ENCODE measurements at places on chromosomes 1 and 21.

DNA sequence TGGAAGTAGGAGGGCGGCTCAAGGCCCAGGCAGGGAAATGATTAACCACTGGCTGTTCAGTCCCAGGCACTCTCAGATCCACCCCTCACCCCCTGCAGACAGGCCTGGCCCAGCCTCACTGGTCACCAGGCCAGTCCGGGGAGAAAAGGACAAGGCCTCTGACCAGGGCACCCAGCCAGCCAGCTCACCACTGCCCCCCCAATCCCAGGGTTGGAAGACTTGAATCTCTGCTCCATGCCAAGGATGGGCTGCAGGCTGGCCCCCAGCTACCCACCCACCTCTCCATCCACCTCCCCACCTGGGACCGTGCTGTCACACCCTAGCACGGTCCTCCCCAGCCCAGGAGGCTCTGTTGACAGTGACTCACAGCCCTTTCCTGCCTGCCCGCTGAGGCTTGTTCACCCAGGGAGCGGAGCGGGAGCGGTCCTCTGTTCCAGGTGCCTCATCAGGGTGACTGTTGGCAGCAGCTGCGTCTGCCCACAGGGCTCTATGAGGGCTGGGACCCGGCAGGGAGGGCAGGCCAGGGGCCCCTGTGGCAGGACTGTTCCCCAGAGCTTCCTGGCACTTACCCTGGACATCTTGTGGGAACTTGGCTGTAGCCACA is 2.2 kb downstream of the LAD1 start:
- DNase-seq = no peak

DNA sequence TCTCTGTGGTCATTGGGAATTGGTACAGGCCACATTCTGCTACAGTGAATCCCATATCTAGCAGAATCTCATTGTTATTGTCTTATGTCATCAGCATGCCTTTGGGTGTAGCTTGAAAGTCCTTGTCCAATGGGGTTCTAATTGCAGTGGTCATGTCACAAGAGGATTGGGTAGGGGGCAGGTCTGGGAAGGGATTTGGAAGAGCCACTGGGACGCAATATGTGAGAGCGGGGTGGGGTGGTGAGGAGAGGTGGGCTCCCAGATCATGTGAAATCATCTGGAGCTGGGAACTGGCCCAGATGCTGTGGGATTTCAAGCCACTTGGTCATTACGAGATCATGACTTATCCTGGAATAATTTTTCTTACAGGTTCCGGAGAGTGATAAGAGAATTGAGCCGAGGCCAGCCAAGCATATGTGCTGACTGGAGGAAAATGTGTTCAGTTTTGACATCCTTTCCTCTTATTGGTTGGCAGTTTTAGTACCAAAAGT is 16.3 kb downstream of the CNIH3 start:
- DNase-seq = no peak

- no peak for DNase-seq
Observed at GRCh38 chr1:87669674-87670073, 341.0 kb downstream of the LMO4 start.

- no peak for DNase-seq
Observed at GRCh38 chr21:28066076-28066475, 926.6 kb downstream of the LTN1 start.

- no peak for DNase-seq
Observed at GRCh38 chr1:43235451-43236121, 34.2 kb upstream of the TMEM125 start.

DNA sequence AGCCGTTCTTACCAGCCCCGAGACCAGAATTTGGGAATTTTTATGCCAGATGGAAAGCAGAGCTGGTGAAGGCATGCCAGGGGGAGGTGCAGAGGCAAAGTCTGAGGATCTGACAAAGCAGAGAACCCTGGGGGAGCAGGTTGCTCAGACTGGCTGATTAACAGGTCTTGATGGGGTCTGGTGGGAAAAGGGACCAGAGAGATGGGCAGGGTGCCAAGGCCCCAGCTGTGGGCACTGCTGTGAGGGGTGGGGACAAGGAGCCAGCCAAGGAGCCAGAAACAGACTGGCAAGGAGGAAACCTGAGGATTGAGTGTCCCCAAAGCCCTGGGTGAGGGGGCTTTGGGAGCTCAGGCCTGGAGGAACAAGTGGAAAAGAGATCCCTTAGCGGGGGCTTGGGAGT is 21.4 kb downstream of the RPS6KA1 start:
- DNase-seq = no peak

GRCh38 chr1:47227341-47228232 is 4.4 kb downstream of the TAL1 start:
- no peak for DNase-seq

DNA sequence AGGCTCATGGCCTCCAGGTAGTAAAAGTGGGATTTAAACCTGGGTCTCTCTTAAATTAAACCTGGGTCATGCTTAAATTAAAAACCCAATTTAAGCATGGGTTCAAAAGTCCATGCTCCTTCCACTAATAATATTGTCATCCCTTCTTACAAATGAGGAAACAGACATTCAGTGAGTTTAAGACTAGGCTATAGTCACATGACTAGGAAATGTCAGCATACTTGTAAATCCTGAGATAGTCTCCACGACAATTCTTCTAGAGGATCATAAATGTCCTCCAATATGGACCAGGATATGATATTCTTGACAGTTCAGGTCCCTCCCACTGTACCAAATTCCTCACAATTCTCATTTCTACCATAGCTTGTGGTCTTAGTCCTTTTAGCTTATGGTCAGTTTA is 10.5 kb upstream of the IGFN1 start:
- DNase-seq = no peak

GRCh38 chr1:39398278-39399021 is 93.0 kb upstream of the BMP8A start:
- no peak for DNase-seq

GRCh38 chr1:184748740-184749139 is 5.9 kb downstream of the EDEM3 start:
- DNase-seq = no peak

GRCh38 chr1:200081151-200081968 is 53.9 kb downstream of the NR5A2 start:
- no peak for DNase-seq

GRCh38 chr1:8727809-8728213 is 89.6 kb downstream of the RERE start:
- DNase-seq = no peak

- DNase-seq = no peak
Observed at GRCh38 chr1:59414406-59415133, 117.7 kb downstream of the FGGY start.

GRCh38 chr1:233105225-233105624 is 154.8 kb downstream of the NTPCR start:
- no peak for DNase-seq

DNA sequence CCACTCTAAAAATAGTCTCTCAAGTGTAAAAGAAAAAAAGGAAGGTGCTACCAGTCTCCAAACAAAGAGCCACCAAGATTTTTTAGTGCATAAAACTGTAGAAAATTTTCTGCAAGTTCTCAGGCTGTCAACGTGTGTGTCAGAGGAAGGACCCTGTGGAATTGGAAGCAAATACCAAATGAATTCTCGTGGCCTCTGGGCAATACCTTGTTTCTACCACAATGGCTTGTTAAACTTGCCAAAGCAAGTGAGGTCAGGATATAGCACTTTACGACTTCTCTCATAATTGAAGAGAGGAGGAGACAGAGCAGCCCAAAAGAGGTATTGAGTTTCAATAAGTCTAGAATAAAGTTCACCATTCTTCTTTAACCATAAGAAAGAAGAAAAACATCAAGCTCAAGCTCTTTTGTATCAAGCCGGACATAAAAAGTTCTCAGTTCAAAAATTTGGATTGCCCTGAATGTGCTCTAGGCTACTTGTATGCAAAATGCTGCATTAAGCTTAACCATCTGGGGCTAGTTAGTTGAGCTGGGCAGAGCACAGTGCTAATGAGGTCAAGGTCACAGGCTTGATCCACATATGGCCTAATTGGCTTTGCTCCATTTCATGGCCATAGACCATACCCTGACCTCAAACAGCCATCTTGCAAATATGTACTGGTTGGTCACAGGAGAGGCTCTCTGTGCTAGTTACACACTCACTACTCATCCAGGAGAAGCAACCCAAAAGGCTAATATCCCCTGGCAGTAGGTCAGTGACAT is 60.5 kb downstream of the TBX15 start:
- no peak for DNase-seq

DNA sequence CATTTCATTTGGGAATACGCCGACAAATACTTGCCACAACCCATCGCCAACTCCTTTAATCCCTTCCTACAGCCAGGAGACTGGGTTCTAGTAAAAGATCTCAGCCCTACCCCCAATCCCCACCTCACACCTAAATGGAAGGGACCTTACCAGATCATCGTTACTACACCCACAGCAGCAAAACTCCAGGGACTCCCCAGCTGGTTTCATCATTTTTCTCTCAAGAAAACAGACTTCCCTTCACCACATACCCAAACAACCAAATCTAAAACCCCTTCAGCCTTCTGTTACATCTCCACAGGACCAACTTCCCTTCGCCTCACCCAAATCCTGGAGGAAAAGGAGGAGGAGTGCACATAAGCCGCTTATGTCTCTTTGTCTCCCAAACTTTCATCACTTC is 23.7 kb upstream of the SLC2A5 start:
- no peak for DNase-seq

GRCh38 chr1:232457595-232457994 is 172.3 kb downstream of the SIPA1L2 start:
- DNase-seq = no peak

DNA sequence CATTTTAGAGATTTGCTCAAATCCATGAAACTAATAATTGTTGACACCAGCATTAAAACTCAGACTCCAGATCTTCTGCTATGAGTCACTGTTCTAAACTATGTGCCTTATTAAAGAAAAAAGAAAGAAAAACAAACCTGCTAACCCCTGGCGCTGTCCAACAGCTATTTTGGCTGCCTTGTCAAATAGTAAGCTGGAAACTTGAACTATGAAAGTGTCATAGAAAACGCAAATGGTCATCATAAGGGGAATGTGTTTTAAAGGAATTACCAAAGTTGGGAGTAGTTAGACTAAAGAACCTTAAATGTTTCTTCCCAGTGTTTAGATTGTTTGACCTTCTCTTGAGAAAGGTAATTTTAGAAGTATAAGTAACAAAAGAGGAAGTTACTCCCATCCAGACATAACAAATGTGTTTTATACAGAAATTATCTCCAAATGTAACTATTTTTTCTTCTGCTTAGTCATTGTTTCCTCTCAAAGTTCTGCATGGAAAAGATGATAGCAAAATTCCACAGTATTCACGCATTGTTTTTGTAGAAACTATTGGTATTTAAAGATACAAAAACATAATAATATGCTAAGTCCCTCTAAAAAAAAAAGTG is 272.4 kb downstream of the TPR start:
- DNase-seq = no peak

DNA sequence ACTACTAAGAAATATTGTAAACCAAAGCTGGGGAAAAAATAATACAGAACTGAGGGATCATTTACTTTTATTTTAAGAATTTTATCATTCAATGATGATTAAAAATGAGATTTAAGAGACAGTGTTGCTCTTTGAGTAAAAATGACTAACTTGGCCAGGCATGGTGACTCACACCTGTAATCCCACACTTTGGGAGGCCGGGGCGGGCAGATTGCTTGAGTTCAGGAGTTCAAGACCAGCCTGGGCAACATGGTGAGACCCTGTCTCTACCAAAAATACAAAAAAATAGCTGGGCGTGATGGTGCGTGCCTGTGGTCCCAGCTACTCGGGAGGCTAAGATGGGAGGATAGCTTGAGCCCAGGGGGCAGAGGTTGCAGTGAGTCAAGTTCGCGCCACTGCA is 21.8 kb upstream of the PLEKHO1 start:
- DNase-seq = no peak

- DNase-seq = no peak
Observed at GRCh38 chr1:168167806-168168205, 11.0 kb upstream of the TIPRL start.

DNA sequence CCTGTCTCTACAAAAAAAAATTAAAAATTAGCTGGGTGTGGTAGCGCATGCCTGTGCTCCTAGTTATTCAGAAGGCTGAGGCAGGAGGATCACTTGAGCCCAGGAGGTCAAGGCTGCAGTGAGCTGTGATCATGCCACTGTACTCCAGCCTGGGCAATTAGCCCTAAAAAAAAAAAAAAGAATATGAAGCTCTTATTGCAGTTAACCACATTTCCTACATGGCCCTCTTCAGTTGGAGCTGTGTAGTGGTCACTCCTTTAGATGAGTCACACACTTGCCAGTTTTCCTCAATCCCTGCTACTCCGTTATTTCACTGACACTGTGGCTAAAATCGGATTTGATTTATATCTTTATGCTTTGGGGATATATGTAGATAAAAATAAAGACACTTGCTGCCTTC is 11.8 kb downstream of the NFYC start:
- DNase-seq = no peak

- no peak for DNase-seq
Observed at GRCh38 chr1:57474137-57474750, 50.4 kb upstream of the DAB1 start.

DNA sequence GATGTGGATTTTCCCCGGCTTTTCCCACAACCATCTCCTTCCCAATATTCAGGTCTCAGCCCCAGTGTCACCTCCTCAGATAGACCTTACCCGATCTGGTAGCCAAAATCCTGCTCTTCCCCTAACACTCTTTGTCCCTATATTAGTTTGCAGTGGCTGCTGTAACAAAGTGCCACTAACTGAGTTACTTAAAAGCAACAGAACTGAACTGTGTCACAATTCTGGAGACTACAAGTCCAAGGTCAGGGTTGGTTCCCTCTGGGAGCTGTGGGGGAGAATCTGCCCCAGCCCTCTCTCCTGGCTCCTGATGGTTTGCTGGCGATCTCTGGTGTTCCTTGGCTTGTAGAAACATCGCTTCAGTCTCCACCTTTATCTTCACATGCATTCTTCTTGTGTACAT is 64.0 kb downstream of the NENF start:
- DNase-seq = no peak

DNA sequence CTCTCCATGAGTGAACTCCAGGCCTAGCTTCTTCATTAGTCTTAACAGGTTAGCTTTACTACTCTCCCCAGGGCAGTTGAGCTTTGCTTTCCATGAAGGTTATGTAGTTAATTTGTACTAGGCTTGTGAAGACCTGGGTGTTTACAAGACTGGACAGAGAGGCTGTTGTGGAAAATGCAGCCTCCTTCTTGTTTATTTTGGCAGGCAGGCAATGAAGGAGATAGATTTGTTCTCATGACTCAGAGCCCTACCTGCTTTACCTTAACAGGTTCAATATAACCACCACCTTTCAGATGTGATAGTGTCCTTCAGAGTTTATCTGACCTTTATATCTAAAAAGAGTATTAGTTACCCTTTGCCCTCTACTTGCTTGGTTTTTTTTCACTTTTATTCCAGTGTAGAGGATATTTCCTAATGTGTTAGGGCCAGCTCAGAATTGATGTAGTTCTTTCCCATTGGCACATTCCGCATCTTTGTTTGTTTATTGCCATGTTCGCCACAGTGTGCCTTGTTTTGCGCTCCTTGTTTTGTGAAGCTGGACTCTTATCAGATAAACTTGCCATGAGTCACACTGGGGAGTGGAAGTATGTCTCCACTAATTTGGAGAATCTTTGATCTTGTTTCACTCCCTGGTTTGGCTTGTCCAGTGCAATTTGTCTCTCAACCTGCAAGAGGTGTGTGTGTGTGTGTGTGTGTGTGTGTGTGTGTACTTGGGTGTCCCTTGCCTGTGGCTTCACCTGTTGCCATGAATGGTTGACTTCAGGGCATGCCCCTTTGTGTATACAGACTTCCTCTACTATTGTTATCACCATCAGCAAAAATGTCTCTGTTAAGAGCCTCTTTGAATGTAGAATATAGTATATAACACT is 87.4 kb upstream of the MACF1 start:
- no peak for DNase-seq
